ENCODE measurements at places on chromosomes 11 and 22. TPM values are rescaled to one million over a fixed set of nuclear protein-coding genes. Genes with fewer than 3 reads are reported as not detected.

DNA sequence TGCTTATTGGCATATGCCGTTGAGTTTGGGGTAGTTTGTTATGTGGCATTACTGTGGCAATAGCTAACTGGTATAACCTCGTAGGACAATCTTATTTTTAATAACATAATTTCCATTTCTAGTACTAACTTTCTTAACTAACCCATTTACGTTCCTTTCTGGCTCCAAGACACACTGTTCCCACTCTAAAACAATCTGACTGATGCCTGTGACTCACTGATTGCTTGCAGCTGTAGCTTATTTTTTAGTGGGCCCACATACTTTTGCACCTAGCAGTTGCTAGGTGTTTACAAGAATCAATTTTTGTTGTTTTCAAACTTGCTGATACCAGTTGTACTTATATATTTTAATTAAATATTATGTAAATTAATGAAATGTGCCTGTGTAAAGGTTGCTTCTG, 52.2 kb downstream of the FAT3 start:
- no peak overlapping the region for H3K27ac ChIP-seq
- DNase-seq = peak; percentile 52
- H3K27me3 ChIP-seq = no peaks in the 10 kb centered on the region
- H3K36me3 ChIP-seq = no peaks in the 10 kb centered on the region
- H3K4me1 ChIP-seq = no peaks in the 10 kb centered on the region

GRCh38 chr11:9470765-9471164, 10.0 kb downstream of the ZNF143 start:
- H3K4me1 ChIP-seq = no peaks in the 10 kb centered on the region
- no peak overlapping the region for H3K4me3 ChIP-seq
- H3K27me3 ChIP-seq = no peaks in the 10 kb centered on the region
- no peak overlapping the region for H3K27ac ChIP-seq
- no peak for DNase-seq
- peaks cover 18% of the 10 kb centered on the region for H3K36me3 ChIP-seq

TENM4 gene
- 9.0 TPM for total RNA-seq

GRCh38 chr11:105918039-105918438, 104.0 kb downstream of the MSANTD4 start:
- H3K27ac ChIP-seq = no peak overlapping the region
- no peaks in the 10 kb centered on the region for H3K36me3 ChIP-seq
- no peaks in the 10 kb centered on the region for H3K27me3 ChIP-seq
- peaks cover 2% of the 10 kb centered on the region for H3K4me1 ChIP-seq
- H3K4me3 ChIP-seq = no peak overlapping the region
- DNase-seq = no peak

DNA sequence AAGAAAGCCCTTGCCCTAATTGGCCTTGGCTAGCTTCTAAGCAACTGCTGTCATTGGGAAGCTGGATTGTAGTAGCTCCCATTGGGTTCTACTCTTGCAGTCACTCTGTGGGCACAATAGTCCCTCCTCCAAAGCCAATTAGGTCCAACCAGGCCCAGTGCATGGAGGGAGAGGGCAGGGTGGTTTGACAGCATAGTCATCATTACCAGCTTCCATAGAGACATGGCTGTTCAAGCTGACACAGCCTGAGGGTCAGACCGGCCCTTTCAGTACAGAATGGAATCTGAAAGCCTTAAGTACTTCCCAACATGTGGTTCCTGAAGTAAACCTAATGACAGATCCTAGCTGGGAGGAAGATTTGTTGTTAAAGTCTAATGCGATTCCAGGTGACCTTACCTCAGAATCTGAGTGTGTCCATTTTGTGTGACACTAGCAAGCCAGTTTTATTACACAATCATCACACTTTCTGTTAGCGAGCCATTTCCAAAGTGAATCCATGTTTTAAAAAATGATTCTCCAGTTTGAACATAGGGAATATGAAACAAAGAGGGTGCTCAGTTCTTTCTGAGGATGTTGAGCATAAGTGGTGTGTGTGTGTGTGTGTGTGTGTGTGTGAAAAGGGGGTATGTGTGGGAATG, 6.9 kb downstream of the PLET1 start:
- no peaks in the 10 kb centered on the region for H3K36me3 ChIP-seq
- DNase-seq = no peak
- peaks cover 5% of the 10 kb centered on the region for H3K4me1 ChIP-seq
- H3K4me3 ChIP-seq = no peak overlapping the region

DNA sequence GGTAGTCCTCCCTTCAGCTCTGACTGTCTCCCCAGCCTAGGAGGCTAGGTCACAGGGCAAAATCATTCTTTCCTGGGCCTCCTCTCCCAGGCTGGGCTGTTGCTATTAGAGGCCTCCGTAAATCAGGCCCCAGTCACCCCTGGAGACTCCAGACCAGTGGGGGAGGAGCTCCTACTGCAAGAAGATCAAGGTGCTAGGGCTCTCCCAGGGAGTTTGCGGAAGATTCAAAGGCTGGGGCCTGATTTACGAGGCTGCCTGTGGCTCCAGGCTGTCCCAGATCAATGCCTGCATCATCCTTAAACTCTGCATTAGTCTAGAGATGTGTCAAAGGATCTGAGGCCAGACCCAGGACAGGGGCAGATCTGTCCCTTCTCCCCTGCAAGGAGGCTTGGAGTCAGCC, 346.2 kb downstream of the TENM4 start:
- H3K4me1 ChIP-seq = peaks cover 19% of the 10 kb centered on the region
- H3K27me3 ChIP-seq = no peaks in the 10 kb centered on the region
- no peaks in the 10 kb centered on the region for H3K36me3 ChIP-seq
- no peak overlapping the region for H3K4me3 ChIP-seq
- H3K27ac ChIP-seq = no peak overlapping the region

DNA sequence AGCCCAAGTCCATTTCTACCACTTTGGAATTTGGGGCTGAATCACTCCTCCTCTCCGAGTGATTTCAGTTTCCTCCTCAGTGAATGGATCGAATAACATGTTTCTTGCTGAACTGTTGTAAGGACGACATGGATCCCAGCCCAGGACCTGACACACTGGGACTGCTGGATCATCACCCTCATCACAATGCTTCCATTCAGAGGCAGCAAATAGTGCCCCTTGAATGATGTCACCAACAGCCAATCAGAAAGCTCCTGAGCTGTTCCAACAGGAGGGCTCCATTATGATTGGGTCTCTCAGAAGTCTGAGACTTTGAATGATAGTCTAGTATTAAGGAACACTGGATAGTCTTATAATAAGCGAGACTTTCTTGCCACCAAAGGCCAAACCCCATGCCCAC, 158.9 kb downstream of the MYO18B start:
- no peak overlapping the region for H3K4me3 ChIP-seq
- no peaks in the 10 kb centered on the region for H3K36me3 ChIP-seq
- no peaks in the 10 kb centered on the region for H3K27me3 ChIP-seq
- DNase-seq = no peak
- no peak overlapping the region for H3K27ac ChIP-seq

MB gene
- total RNA-seq = not detected

DNA sequence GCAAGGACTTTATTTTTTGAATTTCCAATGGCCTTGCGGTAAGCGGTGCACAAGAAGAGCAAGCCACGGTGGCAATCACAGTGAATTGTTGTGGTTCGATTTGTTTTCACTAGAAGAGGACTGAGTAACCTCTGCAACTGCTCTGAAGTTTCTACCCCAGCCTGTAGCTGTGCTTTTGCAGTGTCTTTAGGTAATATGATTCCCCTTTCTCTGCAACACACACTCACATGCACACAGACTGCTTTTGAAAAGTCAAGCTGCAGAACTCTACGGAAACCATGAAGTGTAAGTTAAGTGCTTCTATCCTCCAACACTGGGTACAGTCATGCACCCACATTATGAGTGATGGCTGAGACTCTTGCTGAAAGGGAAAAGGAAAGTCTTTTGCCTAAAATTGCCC, 38.4 kb downstream of the CD44 start:
- peaks cover 52% of the 10 kb centered on the region for H3K36me3 ChIP-seq
- no peaks in the 10 kb centered on the region for H3K27me3 ChIP-seq
- peaks cover 42% of the 10 kb centered on the region for H3K4me1 ChIP-seq
- H3K27ac ChIP-seq = peak overlapping the region; percentile 69
- DNase-seq = peak; percentile 68

GRCh38 chr22:30985561-30986208, 16.6 kb downstream of the TUG1 start:
- H3K36me3 ChIP-seq = 0 out of 2 replicates have a peak, but pooled peaks cover 1% of the 10 kb centered on the region
- no peak overlapping the region for H3K27ac ChIP-seq
- H3K4me3 ChIP-seq = no peak overlapping the region
- no peak for DNase-seq
- no peaks in the 10 kb centered on the region for H3K27me3 ChIP-seq

GRCh38 chr11:12822392-12823022, 148.3 kb downstream of the TEAD1 start:
- no peak overlapping the region for H3K4me3 ChIP-seq
- no peak for DNase-seq
- H3K27me3 ChIP-seq = no peaks in the 10 kb centered on the region
- H3K27ac ChIP-seq = no peak overlapping the region

DNA sequence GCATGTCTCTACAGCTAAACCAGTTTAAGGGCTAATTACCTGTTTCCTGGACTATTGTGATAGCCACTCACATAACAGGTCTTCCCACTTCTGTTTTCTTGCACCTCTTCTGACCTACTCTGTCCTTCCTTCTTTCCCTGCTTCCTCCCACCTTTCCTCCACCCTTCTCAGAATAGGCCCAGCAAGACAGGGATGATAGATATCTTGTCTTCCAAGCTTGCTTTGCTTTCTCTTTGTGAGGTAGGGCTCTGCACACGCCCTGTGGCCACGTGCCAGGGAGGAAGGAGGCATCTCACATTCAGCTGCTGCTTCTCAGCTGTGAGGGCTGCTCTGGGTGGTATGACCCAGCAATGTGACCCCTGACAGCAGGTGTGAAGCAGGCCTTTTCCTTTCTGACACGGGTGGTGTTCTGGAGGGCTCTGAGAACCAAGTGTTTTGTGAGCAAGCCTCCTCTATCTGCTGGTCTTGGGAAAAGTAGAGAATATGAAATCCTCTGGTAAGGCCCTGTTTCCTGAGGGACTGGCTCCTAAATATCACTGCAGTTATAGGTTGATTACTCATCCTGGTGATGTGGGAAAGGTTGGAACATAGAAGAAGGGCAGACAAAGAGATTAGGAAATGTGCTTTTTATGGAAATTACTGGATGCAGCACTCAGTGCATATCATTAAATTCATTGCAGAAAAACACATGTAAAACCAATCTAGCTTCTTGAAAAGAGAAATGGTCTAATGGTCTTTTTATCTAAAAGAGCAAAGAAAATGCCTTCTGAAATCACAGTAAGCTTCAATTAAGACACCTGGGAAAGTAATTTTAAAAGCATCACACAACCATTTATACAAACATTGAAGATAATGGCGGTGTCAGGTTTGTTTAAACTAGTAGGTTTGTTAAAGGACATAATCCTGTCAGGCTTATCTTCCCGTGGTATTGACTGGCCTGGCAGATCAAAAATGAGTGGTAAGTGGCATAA, 8.5 kb downstream of the AMOTL1 start:
- H3K27ac ChIP-seq = peak overlapping the region; percentile 50
- no peaks in the 10 kb centered on the region for H3K36me3 ChIP-seq
- peaks cover 19% of the 10 kb centered on the region for H3K4me1 ChIP-seq
- DNase-seq = peak; percentile 74

DNA sequence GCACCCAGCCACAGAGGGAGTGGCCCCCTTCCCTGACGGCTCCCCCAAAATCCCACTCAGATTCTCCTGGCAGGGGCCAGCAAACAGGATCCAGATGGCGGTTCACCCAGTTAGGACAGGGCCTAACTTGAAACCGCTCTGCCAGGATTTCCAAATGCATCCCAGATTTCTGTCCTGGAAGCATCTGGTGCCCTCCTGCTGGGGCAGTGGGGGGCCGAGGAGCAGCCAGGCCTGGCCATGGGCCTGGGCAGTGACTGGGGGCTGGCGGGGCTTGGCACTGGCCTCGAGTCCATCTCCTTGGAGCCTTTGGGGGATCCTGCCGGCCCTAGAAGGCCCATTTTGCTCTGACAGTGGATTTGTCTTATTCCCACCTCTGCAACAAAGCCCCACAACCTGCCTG, 17.9 kb upstream of the EMID1 start:
- H3K27me3 ChIP-seq = peaks cover 9% of the 10 kb centered on the region
- H3K36me3 ChIP-seq = no peaks in the 10 kb centered on the region
- H3K4me3 ChIP-seq = no peak overlapping the region
- H3K27ac ChIP-seq = no peak overlapping the region

DNA sequence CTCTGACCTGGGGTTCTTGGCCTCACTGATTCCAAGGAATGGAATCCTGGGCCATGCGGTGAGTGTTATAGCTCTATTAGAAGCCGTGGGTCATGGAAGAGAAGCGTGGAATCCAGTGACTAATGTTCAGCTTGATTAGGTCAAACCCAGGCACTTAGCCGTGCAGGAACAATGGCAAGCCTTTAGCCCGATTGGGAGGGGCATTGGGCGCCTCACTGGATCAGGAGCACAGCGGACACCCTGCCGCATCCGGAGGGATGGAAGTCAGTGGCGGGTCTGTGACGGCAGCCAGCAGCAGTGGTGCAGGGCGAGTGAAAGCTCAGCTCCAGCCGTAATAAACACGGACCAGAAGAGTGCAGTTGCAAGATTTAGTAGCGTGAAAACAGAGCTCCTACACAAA, 20.5 kb upstream of the SLC17A6 start:
- no peak overlapping the region for H3K27ac ChIP-seq
- H3K4me3 ChIP-seq = no peak overlapping the region
- DNase-seq = no peak
- H3K4me1 ChIP-seq = no peaks in the 10 kb centered on the region
- no peaks in the 10 kb centered on the region for H3K36me3 ChIP-seq
- H3K27me3 ChIP-seq = no peaks in the 10 kb centered on the region

GRCh38 chr22:37476389-37477329, 9.5 kb downstream of the MFNG start:
- H3K36me3 ChIP-seq = no peaks in the 10 kb centered on the region
- no peak for DNase-seq
- peaks cover 57% of the 10 kb centered on the region for H3K27me3 ChIP-seq
- H3K27ac ChIP-seq = no peak overlapping the region
- no peak overlapping the region for H3K4me3 ChIP-seq

GRCh38 chr11:60831143-60831500, 10.8 kb upstream of the CCDC86 start:
- H3K4me3 ChIP-seq = no peak overlapping the region
- peaks cover 36% of the 10 kb centered on the region for H3K27me3 ChIP-seq
- no peaks in the 10 kb centered on the region for H3K36me3 ChIP-seq

TTC36 gene
- total RNA-seq = not detected

- no peak overlapping the region for H3K27ac ChIP-seq
- no peak overlapping the region for H3K4me3 ChIP-seq
- no peaks in the 10 kb centered on the region for H3K27me3 ChIP-seq
- H3K36me3 ChIP-seq = no peaks in the 10 kb centered on the region
Observed at GRCh38 chr11:116976941-116977570, 121.2 kb downstream of the SIK3 start.

DNA sequence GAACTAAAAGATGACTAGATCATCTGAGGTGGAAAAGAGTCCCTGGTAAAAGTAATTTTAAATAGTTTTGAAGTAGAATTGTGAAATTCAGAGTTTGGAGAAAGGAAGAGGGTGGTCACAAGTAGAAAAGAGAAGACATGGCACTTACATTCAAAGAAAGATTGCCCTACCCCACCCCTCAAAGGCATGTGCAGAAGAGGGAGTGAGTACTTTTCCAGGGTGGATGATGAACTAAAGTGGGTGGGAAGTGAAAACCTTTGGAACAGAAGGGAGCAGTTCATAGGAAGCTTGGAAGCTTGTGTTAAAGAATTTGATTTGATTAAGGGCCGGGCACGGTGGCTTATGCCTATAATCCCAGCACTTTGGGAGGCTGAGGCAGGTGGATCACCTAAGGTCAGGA, 23.6 kb downstream of the SREBF2 start:
- peaks cover 3% of the 10 kb centered on the region for H3K4me1 ChIP-seq
- no peak overlapping the region for H3K4me3 ChIP-seq
- H3K27me3 ChIP-seq = no peaks in the 10 kb centered on the region
- no peak overlapping the region for H3K27ac ChIP-seq
